NCI-H2107 (cell line): ENCODE measurements at places on chromosomes 6 and 20.

DNA sequence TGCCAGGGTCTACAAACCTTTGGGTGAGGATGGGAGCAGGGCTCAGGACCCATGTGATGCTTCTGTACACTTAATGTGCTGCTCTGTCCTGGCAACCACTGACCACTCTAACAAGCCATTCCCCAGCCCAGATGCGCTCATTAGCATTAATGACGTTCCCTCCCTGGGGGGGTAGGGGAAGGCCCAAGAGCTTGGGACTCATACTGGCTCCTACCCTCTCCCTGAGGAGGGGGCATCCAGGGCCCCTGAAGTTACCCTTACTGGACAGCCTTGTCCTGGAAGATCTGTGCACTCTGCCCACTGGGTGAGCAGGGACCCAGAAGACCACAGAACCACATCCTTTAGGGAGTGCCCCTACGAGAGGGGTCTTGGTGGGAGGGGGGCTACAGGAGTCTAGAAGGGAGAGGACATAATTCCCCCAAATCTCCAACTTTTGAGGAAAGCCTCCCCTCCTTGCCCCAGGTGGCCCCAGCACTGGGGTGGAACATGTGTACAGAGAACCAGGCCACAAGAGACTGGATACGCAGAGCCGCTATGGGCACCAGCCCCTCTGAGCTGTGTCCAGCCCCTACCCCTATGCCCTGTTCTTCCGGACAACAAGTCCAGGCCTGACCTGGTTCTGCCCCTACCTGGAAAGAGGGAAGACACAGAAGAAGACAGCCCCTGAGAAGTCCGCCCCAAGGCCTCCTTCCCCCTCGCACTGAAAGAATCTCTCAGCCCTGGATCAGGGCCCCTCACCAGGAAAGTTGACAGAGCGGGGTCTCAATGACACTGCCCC is 1.4 kb downstream of the TEAD3 start:
- DNase-seq = no peak

GRCh38 chr6:148811459-148811858 is 64.6 kb downstream of the UST start:
- no peak for DNase-seq

DNA sequence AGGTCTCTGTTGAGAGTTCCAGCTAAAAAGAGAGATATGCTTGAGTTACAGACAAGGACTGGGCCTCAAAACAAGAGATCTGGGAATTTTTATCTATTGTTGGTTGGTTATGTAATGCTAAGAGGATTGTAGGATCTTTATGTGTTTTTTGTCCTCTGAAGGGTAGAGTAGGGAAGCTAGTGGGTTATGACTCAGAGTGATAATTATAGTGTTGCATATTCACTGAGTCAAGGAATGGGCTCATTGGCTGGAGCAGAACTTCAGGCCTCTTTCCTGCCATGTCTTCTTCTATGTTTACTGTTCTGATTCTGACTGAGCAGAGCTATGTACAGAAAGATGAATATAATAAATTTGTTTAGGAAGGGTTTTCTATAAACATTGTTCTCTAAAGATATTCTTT is 66.1 kb upstream of the NOX3 start:
- DNase-seq = no peak

DNA sequence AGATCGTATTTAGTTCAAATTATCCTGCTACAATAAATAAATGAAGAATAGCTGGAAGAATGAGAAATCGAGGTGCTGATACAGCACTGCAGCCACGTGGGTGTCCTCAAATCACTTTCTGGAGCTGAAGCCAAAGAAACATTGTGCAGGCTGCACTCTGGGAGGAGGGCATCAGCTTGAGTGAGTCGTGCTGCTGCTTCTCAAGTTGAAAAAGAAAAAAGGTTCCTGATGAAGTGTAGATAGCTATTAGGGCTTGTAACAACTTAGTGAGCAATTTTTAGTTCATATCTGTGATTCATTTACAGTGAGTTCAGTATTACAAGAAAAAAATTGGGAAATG is 40.5 kb downstream of the DSE start:
- no peak for DNase-seq

DNA sequence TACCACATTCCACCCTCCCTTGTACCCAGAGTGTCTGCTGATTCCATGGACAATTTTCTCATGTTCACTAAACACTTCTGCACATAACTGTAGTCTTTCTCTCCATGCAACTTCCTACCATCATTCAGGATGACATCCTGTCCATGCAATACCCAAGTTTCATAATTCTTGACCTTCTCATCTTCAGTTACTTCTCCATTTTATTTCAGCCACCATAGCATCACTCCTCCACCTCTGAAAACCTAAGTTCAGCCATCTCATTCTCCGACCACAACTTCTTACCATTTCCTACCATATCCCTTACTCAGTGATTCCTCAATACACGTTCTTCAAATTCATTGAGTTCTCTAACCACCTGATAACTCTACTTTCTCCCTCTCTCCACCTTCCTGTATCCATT is 216.5 kb upstream of the TENT5A start:
- DNase-seq = no peak

GRCh38 chr6:8506126-8506525 is 70.8 kb upstream of the SLC35B3 start:
- no peak for DNase-seq
